ENCODE measurements at places on chromosomes 7 and 10.

GRCh38 chr7:135270577-135271254, 37.1 kb downstream of the STRA8 start:
- DNase-seq = no peak

DNA sequence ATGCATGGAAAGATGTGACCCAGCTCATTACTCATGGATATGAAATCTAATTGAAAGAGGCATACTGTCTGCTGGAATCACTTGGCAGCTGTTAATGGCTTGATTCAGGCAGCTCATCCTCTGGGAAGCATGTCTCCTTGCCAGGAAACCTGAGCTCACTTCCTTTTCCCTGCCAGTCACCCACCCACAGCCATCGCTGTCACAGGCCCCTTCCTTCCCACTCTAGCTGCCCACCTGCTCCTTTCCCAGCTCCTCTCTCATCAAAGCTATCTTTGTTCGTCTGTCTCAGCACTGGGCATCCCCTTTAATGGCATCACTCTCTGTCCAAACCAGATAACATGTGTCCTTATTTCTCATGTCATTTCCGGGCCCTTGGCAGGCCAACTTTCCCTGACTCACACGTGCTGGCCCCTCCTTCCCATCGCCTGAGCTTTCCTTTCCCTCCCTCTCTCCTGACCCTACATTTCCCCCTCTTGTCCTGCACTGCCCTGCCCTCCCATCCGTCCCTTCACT, 721.9 kb downstream of the TNS3 start:
- DNase-seq = no peak

DNA sequence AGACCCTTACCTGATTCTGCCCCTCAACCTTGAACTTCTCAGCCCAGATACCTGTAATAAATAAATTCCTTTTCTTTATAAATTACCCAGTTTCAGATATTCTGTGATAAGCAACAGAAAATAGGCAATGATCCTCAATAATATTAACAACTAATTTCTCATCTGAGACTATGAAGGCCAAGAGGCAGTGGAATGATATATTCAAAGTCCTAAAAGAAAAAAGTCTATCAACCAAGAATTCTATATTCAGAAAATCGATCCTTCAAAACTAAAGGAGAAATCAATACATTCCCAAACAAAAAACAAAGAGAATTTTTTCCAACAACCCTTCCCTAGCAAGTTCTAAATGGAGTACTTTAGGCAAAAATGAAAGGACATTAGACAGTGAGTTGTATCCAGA, 279.6 kb downstream of the PTPRN2 start:
- no peak for DNase-seq

DNA sequence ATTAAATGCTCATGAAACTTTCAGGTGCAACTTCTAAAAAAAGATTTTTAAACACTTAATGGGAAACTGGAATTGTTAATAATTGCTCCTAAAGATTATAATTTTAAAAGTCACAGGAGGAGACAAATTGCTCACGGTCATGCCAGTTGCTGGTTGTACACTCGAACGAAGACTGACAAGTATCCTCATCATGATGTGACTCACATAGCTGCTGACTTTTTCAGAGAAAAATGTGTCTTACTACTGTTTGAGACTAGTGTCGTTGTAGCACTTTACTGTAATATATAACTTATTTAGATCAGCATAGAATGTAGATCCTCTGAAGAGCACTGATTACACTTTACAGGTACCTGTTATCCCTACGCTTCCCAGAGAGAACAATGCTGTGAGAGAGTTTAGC, 79.3 kb downstream of the ITGB8 start:
- DNase-seq = no peak

DNA sequence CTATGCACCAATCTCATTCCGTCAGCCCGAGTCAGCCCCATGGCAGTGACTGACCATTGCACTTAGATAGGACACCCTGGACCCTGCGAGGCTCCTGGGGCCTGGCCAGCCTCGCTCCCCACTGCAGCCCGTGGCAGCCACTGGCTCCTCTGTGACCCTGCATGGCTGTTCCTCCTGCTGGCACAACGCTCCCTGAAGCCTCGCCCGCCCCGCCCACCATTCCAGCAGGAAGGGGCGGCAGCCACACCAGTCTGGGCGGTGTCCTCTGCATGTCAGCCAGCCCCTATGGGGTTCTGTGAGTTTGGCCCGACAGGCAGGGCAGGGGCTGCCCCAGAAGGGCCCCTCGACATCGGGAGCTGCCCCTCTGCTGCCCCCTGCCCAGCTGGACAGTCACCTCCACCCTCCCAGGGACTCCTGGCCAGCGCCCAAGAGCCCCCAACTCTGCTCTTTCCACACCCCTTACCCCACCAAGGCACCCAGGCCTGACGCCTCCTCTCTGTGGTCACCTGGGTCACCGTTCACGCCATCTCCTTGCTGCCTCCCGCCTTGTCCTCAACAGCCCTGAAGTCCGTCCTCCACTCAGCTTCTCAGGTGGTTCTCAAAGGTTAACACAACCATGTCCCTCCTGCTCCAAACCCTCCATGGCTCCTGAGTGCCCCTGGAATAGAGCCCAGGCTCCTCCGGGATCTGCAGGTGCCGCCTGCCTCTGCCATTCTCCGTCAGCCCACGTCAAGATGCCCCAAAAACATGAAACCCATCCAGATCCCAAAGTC, 103.5 kb downstream of the MICALL2 start:
- DNase-seq = no peak

DNA sequence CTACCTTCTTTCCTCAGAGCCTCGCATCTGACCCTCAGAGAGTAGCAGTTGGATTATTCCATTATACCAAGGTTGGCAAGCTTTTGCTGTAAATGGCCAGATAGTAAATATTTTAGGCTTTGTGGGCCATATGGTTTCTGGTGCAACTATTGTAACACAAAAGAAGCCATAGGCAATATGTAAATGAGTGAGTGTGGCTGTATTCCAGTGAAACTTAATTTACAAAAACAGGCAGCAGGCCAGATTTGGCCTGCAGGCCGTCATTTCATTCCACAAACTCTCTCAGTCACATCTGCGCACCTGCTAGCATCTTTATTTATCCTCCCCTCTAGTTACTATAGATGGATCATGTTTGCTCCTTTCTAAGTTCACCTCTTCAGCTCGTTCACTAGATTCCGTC, 6.7 kb downstream of the ZNF518A start:
- DNase-seq = no peak

- DNase-seq = no peak
Measured at GRCh38 chr7:85719981-85720953, 533.4 kb upstream of the SEMA3D start.

- no peak for DNase-seq
Measured at GRCh38 chr10:133184591-133185244, 24.7 kb downstream of the KNDC1 start.

- no peak for DNase-seq
Measured at GRCh38 chr10:89700923-89701241, 508 bp upstream of the KIF20B start.

- no peak for DNase-seq
Measured at GRCh38 chr7:142851919-142852318, 3.0 kb upstream of the EPHB6 start.

DNA sequence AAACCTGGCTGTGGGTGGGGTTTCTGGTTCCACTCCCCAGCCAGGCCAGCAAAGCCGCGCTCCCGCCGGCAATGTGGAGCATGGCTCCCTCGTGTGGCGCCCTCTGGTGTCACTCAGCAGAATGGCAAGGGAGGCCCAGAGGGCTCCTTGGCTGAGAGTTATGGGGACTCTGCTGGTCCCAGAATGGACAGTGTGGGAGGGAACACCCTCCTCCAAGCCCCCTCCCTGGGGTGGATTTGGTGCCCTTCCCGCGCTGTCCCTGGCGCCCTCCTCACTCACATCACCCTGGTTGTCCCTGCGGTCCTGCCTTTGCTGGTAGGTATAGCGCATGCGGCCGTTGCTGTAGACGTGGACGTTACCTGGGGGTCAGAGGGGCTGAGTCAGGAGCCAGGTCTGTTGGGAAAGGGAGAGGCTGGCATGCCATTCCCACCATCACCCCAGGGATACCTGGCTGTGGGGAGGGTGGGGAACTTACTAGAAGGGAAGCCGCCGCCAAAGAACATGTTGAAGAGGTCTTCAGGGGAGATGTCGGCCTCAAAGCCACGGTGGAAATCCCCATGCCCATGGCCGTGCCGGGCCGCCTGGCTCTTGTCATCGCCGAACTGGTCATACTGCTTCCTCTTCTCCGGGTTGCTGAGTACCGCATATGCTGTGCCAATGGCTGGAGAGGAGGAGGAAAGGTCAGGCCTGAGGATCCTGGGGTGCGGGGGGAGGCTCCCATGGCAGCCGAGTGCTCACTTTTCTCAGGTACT, 14.0 kb downstream of the DNAJB12 start:
- DNase-seq = peak; percentile 58

DNA sequence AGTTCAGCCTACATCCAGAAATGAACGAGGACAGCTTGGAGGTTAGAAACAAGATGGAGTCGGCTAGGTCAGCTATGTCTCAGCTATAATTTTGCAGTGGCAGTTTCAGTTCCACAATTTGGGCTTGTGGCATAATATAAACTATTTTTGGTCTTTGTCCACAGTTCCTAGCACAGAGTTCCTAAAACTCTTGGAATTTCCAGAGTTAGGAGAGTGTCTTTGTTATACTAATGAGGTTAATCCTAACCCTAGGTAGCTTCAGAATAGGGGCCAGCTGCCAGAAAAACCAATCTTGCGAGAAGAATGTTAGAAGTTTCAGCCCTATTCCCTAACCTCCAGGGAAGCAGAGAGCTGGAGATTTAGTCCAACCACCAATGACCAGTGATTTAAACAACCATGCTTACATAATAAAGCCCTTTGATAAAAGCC, 131.9 kb downstream of the AKR1D1 start:
- DNase-seq = no peak

DNA sequence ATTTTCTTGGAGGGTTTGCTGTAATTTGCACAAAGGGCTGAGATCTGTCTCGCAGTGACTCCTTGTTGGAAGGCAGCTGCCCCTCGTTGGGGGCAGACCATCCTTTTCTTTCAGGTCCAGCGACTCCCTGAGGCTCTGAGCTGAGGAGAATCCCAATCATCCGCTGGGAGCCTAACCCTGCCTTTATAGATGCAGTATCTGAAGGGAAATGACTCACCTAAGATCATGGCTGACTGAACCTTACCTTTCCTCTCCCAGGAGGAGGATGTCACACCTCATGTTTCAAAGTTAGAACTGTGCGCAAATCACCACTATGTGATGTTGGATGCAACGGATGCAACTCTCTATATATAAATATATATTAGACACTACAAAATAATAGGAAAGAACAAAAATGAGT, 36.4 kb upstream of the MXI1 start:
- DNase-seq = no peak

- no peak for DNase-seq
Measured at GRCh38 chr7:97145068-97145467, 27.6 kb downstream of the SDHAF3 start.

DNA sequence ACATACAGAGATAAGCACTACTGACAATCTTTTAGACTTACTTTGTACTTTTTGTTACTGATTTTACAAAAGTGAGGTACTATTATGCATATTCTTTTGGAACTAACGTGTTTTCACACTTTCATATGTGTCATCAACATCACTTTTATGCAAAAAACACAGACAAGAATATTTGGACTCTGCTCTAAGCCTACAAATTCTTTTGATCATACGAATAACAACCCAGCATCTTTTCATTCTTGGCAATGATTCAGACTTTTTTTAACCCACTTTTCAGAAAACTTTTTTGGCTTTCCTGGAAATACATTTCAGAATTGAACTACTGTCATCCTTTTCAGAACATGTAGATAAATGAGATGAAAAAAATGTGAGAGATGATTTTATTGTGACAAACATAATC, 30.2 kb downstream of the USP6NL start:
- no peak for DNase-seq
